Camera-type eye (tissue), 1 donor: ENCODE measurements at places on chromosomes 4 and X. TPM values are rescaled to one million over a fixed set of nuclear protein-coding genes. Genes with fewer than 3 reads are reported as not detected.

The GLRA2 gene
- total RNA-seq = 13.6 TPM

The ZNF141 gene
- total RNA-seq = 77.2 TPM

The MAGEA2 gene
- not detected for total RNA-seq

The HELT gene
- 1.0 TPM for total RNA-seq

The BLOC1S4 gene
- 11.9 TPM for total RNA-seq

The ARMCX1 gene
- 73.6 TPM for total RNA-seq

The PAGE2B gene
- total RNA-seq = not detected

The TRIML2 gene
- not detected for total RNA-seq

The ADGRG4 gene
- not detected for total RNA-seq

The HHIP gene
- 33.3 TPM for total RNA-seq

The SYP gene
- 152 TPM for total RNA-seq

The HSD17B13 gene
- 0.27 TPM for total RNA-seq

The TMPRSS11D gene
- total RNA-seq = 0.71 TPM

The SMPX gene
- 41.5 TPM for total RNA-seq

The PRKG2 gene
- total RNA-seq = 5.0 TPM

The NLGN4X gene
- 39.9 TPM for total RNA-seq

The ZNF280C gene
- 9.8 TPM for total RNA-seq

The SOX3 gene
- 2.1 TPM for total RNA-seq

The RTL9 gene
- 1.2 TPM for total RNA-seq

The SRPK3 gene
- 6.9 TPM for total RNA-seq

The KCND1 gene
- 3.6 TPM for total RNA-seq

The MAGEB10 gene
- not detected for total RNA-seq

The NPY5R gene
- 1.4 TPM for total RNA-seq

The HDAC8 gene
- total RNA-seq = 45.4 TPM

The TGIF2LX gene
- total RNA-seq = not detected

The SOWAHD gene
- total RNA-seq = 0.49 TPM

The SPATA4 gene
- total RNA-seq = 0.93 TPM

The FAM9B gene
- not detected for total RNA-seq

The TLR3 gene
- 2.7 TPM for total RNA-seq
